ENCODE measurements at places on chromosomes 1 and 21.
A peak's percentile ranks its signal among the peaks of the same experiment; 100 is the strongest.

DNA sequence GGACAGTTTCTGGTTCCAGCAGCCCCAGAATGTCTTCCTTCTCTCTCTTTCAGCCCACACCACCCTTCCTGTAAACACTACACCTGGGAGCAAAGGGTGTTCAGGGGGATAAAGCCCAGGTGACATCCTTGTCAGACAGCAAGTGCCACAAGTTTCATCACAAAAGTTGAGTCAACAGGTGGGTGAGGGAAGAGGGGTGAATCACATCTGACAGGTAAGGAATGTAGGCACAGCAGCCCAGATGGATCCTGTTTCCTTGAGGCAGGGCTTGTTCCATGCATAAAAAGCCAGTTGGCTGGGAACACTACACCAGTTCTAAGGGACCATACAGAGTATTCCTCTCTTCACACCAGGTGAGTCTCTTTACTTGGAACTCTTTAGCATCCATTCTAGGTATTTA, at the start of gene SPRR1B:
TSS of gene SPRR1B (plus strand) at position 309 of the 400 bp plus-strand sequence. CDS start 1,143 bp downstream, outside the sequence.
- no peak for DNase-seq

- DNase-seq, result no peak
These were observed 173.3 kb upstream of the EDN2 start for GRCh38 chr1:41657679-41658295.

GRCh38 chr1:185438936-185439335, 121.9 kb upstream of the IVNS1ABP start:
- no peak for DNase-seq

DNA sequence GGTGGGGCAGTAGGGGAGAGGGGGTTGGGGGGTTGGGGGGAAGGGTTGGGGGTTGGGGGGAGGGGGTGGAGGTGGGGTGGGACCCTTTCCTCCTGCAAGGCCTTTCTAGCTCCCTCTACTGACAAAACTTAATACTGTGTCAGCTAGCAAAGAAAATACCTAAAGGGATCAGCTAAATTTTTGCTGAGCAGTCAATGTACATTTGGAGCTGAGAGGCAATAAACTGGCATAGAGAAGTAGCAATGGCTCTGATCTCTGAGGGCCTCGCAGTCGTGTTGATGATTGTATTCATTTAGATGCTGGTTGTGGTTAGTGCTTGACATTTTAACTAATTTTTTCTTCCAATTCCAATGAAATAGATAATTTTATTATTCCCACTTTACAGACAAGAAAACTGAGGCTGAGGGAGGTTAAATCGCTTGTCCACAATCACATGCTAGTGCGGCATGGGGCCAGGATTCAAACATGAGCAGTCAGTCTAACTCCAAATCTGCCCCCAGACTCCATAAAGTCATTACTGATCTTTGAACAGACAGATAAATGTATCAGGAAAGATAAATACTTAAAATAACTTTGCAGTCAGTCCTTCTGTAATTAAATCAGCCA, 357.1 kb downstream of the DISC1 start:
- no peak for DNase-seq

DNA sequence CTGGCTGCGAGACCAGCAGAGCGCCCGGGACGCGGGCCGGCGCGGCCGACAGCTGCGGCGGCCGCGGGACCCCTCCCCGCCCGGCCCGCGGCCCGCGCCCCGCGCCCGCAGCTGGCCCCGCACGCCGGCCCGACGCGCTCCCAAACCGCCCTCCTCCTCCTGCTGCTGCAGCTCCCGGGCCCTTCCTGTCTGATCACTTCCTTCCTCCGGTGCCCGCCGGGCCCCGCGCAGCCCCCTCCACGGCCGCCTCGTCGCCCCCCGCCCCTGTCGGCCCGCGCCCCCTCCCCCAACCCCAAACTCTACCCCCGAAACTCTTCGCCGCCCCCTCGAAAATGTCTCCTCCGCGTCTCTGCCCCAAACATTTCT, 594 bp downstream of the LUZP1 start:
- DNase-seq, result peak; percentile 20

- DNase-seq, result peak; percentile 3
These were observed 1.1 kb upstream of the SETDB1 start for GRCh38 chr1:150925080-150925479.

DNA sequence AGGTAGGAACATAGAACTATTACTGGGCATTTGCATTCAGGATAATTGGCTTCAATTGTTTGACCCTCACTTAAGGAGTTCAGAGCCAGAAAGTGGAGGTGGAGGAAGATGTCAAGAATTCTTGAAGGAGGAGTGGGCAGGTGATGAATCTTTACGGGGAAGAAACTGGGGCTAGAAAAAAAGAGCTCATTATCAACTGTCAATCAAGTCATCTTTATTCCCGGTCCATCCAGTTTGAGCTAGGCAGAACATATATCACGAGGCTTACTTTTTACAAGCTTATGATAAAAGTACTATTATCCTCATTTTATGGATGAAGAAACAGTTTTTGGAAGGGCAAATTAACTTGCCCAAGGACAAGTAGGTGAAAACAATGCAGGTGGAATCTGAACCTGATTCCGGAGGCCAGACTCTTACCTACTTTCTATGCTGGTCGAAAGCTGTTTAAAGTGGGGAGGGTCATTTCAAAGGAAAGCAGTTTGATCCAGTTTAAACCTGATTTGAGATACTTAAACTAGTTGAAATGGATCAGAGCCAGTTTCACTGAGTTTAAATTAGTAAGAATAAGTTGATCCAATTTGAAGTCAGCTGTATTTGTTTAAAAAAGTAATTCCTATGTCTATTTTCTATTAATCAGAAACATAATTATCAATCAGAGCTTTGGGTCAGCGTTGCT, 13.3 kb upstream of the NBL1 start:
- no peak for DNase-seq

Measured in activated gamma-delta T cell treated with Interleukin-2 at 50 U/mL for 16 hours (primary cell).